ENCODE measurements at places on chromosomes 5 and 9. TPM values are rescaled to one million over a fixed set of nuclear protein-coding genes. Genes with fewer than 3 reads are reported as not detected.
A peak's percentile ranks its signal among the peaks of the same experiment; 100 is the strongest.

DNA sequence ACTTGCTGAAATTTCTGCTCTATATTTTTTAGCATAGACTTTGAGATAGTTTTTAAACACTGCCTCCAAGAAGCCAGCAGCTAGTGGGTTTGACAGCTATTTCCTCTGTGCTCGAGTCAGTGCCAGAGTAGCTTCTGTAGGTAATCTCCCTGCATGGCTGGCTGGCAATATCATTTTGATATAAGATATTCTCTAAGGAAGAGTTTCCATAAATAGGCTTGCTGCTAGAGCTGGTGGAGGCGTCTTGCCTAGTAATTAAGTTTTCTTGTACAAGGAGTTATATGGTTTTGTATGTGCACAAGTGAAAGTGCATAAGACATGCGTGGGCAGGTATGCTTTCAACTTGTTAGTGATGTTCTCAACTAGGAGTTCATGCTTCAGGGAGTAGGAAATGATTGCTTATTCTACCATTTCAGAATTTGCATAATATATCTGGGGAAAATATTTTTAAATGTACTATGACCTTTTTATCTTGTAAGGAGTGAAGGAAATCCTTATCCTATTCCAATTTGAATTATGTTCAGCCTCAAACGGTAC lies 74.1 kb upstream of the CCL21 start:
- DNase-seq = no peak

- no peak for DNase-seq
Measured at GRCh38 chr5:135481387-135481786, 29.2 kb upstream of the TIFAB start.

DNA sequence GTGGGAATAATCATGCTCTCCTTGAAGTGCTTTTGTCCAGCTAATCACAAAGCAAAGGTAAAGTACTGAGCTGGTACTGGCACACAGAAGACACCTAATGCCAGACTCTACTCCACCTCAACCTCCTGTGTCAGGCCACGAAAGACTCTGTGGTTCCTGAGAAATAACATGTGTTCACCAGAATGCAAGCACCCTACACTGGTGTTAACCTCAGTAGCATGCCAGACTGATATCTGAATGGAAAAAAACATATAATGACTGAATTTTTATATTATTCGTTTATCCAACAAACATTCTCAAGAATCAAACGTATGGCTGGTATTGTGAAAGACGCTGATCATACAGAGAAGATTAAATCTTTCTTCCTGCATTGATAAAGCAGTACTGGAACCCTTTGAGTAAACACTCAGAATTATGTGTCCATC lies 97.1 kb upstream of the IFNE start:
- no peak for DNase-seq

GRCh38 chr5:126461838-126462237 lies 38.6 kb downstream of the GRAMD2B start:
- DNase-seq = no peak

DNA sequence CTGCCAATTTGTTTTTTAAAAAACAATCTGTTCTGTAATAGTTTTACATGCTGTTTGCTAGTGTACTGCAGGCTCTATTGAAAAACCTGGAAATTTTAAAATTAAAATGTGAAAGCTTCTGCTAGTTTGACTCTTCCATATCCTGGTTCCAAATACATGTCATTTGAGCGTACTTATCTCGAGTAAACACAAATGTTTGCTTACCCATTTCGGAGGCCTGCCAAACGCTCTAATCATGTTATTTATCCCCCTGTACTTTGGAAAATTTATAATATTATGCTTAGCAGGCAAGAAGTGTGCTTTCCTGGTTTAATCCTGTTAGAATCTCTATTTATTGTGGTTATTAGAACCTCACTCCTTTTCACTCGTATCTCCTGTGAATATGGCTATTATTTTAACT lies 476.8 kb upstream of the CYLC2 start:
- DNase-seq = no peak

DNA sequence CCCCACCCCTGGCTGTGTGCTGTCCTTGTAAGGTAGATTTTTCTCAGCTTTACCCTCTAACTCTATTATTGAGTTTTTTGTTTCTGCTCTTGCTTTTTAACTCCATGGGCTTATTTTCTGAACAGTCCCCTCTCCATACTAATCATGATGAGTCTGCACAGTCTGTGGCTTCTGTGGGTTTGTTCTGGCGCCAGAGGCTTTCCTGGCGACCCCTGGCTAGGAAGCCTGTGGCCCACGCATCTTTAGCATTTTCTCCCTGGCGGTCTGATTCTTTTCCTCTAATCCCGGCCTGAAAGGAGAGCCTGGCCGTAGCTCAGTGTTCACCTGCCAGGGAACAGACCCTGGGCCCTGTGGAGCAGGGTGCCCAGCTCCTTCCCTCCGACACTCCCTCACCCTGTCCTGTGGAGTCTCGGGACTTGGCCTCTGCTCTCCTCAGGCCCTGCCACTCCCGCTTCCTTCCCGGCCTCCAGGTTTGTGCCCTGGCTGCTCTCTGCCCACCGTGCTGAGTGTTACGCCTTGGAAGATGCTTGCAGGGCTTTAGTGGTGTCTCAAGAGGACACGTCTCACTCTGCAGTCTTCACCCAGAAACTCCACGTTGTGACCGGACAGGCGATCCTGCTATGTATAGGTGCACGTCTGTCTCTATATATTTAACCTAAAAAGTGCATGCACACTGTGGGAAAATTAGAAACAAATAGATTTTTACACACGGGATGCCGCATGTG lies 31.7 kb upstream of the LRRC14B start:
- no peak for DNase-seq

GRCh38 chr5:160174780-160175437 lies 54.4 kb upstream of the FABP6 start:
- DNase-seq = no peak

DNA sequence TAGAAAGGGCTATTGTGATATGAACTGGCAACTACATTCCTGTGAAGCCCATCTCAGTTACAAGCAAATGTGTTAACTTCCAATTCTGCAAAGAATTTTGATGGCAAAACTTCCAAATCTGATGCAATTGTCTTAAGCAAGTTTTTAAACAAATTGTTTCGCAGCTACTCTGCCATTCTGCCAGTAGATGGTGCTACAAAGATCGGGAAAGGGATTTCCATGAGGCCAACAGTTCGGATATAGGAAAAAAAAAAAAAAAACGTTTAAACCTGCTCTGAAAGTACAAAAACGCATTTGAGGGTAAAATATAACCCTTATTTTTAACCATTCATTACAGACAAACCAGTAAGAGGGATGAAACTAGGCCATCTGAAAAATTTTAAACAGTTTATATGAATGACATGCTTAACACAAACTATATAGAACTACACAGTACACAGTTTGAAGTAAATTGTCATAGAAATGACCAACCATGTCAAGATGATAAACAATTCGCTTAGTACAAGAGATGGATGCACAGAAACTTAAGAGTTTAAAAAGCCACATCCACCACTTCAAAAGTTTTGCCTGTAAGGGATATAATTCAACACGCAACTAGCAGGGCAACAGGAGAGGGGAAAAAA lies 2.2 kb downstream of the HNRNPA0 start:
- no peak for DNase-seq

GRCh38 chr5:61416010-61416409 lies 84.0 kb downstream of the ZSWIM6 start:
- no peak for DNase-seq

DNA sequence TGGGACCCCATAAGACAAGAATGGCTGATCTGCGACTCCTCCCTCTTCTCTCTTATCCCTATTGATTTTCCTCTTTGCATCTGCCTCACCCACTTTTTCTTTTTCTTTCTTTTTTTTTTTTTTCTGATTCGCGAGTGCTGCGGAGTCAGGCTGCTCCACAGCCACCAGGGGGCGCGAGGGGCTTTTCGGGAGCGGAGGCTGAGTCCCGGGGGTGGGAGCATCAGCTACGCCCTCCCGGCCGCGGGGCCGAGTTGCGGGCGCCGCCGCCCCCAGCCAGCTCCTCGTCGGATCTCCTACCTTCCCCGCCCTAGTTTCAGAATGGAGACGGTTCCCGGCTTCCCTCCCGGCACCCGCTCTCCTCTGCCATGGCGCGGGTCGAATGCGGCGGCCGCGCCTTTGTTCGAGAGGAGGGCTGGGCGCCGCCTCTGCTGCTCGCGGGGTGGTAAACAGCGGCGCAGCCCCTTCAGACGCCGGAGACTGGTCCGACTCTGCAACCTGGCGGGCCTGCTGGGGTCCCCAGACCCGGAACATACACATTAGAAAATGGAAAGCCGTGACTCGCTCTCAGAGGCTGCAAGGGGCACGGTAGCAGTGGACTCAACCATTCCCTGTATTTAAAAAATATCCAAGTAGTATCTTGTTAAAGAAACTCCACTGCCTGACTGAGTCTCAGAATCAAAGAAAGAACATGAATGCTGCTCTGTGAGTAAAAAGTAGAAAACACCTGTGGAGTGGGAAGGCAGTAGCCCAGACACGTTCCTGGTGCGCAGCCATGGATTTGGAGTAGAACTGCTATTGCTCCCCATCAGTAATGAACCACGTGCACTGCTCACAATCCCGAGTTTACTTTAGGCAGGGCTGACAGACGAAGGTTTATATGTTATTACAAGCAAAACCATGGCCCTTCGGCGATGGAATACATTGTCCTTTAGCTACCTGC lies 55.7 kb downstream of the DPYSL3 start:
- peak; percentile 94 for DNase-seq

DNA sequence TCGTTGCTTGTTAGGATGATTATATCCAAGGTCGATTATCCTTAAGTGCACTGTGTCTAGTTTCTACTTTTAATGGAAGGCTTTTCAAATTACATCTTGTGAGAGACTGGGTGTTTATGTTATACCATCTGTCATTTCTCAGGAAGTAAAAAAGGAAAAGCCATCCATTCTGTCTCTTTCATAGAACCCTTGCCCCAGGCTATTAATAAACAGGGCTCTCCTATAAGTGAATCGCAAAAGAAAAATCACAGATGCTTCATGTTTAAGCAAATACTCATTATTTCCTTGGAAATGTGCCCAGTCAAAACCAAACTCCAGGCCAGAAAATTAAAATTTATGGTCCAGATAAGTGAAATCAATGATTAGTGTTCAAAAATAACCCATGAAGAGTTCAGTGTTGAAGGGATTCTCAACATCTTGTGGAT lies 58.1 kb downstream of the STARD4 start:
- no peak for DNase-seq

DNA sequence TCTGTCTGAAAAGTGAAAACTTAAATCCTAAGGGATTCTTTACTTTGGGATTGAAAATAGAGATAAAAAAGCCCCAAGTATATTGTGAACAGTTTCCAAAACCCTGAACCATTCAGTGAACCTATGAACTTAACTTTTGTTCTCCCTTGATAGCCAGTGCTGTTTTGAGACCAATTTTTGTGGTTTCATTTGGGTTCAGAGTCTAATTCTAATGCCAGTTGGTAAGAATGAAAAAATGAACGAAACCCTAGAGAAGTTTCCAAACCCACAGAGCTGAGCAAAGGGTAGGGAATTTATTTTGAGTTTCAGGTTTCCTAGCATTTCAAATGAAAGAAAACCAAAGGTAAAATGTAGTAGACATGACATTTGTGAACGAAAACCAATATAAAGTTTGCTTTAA lies 1366.8 kb downstream of the EFNA5 start:
- no peak for DNase-seq

The LHX3 gene
- total RNA-seq = not detected

The IFNA7 gene
- total RNA-seq = not detected

The LRSAM1 gene
- 21.5 TPM for total RNA-seq

The MYOZ3 gene
- 2.6 TPM for total RNA-seq

The BAAT gene
- 0.16 TPM for total RNA-seq

The PDGFRB gene
- total RNA-seq = 15.3 TPM

The GPR150 gene
- not detected for total RNA-seq

Measured in neural crest cell (in vitro differentiated cells).